ENCODE measurements at places on chromosomes 3 and 15. TPM values are rescaled to one million over a fixed set of nuclear protein-coding genes. Genes with fewer than 3 reads are reported as not detected.

GRCh38 chr3:126064627-126065258 lies 19.2 kb downstream of the SLC41A3 start:
- no peak for DNase-seq

DNA sequence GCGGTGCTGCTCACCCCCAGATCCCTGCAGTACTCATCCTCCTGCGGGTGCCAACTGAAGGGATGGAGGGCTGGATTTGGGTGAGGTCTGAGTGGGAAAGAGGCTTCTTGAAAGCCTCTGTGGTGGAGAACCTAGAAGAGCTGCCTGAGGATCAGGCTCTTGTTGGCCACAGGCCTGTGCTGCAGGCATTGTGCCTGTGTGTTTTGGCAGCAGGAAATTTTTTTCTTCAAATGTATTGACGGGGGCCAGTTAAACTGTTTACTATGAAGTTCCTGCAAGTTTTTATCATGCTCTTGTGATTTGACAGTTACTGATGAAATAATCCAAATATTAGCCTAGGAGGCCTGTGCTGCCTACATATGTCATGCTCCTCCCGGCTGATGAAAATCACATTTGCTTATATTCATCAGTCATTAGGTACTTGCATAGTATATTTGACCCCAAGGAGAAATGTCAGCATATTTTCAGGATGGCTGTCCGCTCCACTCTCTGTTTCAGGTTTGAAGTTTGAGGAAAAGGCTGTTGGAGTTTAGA lies 103.1 kb downstream of the THSD4 start:
- no peak for DNase-seq

The NANOGP8 gene
- total RNA-seq = not detected

DNA sequence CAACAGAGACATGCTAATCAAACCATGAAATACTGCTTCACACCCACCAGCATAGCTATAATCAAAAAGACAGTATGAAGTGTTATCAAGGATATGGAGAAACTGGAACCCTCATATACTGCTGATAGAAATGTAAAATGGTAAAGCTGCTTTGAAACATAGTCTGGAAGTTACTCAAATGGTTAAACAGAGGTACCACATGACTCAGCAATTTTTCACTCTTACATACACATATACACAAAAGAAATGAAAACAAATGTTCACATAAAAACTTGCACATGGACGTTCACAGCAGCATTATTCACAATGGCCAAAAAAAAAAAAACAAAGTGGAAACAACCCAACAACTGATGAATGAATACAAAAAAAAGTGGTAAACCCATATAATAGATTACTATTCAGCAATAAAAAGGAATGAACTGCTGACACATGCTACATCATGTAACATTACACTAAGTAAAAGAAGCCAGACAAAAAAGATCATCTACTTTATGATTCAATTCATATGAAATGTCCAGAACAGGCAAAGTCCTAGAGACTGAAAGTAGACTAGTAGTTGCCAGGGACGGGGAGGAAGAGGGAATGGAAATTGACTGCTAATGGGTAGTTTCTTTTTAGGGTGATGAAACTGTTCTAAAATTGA lies 23.2 kb downstream of the ZNF148 start:
- DNase-seq = no peak

GRCh38 chr3:151206201-151206600 lies 3.2 kb upstream of the GPR171 start:
- no peak for DNase-seq
